ENCODE measurements at places on chromosomes 4 and X. TPM values are rescaled to one million over a fixed set of nuclear protein-coding genes. Genes with fewer than 3 reads are reported as not detected.

NR3C2 gene
- total RNA-seq: 74.8 TPM

- DNase-seq: no peak
Observed at GRCh38 chr4:69878250-69878649, 18.3 kb upstream of the SULT1E1 start.

DNA sequence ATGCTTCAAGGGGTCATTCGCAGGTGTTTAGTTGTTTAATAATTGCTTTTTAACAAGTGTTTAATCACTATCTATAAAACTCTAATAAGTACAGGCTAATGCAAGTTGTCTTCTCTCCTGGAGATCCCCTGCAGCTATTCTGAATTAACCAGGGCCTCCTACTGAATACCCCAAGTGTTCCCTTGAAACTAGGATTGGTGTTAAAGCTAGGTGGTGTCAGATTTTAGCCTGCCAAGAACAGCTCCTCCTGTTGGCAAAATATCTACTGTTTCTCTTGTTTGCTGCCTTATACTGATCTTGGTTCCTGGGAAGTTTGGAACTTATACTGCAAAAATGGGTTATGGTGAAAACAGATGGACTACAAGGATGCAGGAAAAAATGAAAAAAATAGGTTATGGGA lies 26.1 kb upstream of the TMEM154 start:
- no peak for DNase-seq

TRIM60 gene
- not detected for total RNA-seq

GRCh38 chrX:149870840-149871239 lies 10.1 kb upstream of the MAGEA8 start:
- no peak for DNase-seq

All from colonic mucosa (tissue), 4 donors.